Esophagus squamous epithelium (tissue), 5 donors: ENCODE measurements at places on chromosomes 2 and 18.

GRCh38 chr2:232883116-232883721, 13.2 kb downstream of the SNORC start:
- H3K4me3 ChIP-seq: no peak overlapping the region
- no peak for DNase-seq
- no peak overlapping the region for H3K27ac ChIP-seq
- no peaks in the 10 kb centered on the region for H3K27me3 ChIP-seq
- H3K4me1 ChIP-seq: peaks cover 4% of the 10 kb centered on the region
- peaks cover 3% of the 10 kb centered on the region for H3K36me3 ChIP-seq

DNA sequence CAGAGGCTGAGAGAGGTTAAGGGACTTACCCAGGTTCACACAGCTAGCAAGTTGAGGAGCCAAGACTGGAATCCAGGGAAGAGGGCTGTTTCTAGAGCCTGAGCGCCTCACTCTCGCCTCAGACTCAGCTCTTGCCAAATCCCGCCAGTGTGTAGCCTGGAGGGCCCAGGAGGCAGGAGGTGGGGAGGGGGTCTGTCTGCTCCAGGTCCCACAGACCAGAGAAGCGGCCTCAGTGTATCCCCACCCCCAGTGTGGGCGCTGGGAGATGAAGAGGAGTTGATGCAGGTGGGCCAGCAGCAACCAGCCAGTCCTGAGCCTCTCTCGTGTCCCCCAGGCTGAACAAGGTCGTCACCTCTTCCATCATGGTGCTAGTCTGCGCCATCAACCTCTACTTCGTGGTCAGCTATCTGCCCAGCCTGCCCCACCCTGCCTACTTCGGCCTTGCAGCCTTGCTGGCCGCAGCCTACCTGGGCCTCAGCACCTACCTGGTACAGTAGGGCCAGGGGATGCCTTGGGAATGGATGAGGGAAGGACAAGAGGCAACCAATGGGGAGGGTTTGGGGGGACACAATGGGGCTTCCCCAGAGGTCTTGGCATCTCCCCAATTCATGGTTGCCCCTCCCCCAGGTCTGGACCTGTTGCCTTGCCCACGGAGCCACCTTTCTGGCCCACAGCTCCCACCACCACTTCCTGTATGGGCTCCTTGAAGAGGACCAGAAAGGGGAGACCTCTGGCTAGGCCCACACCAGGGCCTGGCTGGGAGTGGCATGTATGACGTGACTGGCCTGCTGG, 5.2 kb upstream of the CTDSP1 start:
- H3K27ac ChIP-seq: no peak overlapping the region
- DNase-seq: no peak
- no peaks in the 10 kb centered on the region for H3K27me3 ChIP-seq
- H3K36me3 ChIP-seq: no peaks in the 10 kb centered on the region

- H3K4me1 ChIP-seq: no peaks in the 10 kb centered on the region
- H3K4me3 ChIP-seq: no peak overlapping the region
- no peak for DNase-seq
- H3K27ac ChIP-seq: no peak overlapping the region
- H3K36me3 ChIP-seq: no peaks in the 10 kb centered on the region
These were observed 337.1 kb downstream of the NRXN1 start for GRCh38 chr2:50694798-50695197.

GRCh38 chr2:96526615-96527285, 9.8 kb upstream of the ARID5A start:
- peaks cover 100% of the 10 kb centered on the region for H3K27me3 ChIP-seq
- H3K36me3 ChIP-seq: no peaks in the 10 kb centered on the region
- DNase-seq: no peak
- peaks cover 17% of the 10 kb centered on the region for H3K4me1 ChIP-seq
- H3K27ac ChIP-seq: peak overlapping the region; percentile 69
- peak overlapping the region; percentile 36 for H3K4me3 ChIP-seq

- H3K4me3 ChIP-seq: no peak overlapping the region
- H3K4me1 ChIP-seq: peaks cover 6% of the 10 kb centered on the region
- H3K36me3 ChIP-seq: no peaks in the 10 kb centered on the region
- H3K27me3 ChIP-seq: no peaks in the 10 kb centered on the region
- H3K27ac ChIP-seq: no peak overlapping the region
These were observed 41.6 kb downstream of the PKDCC start for GRCh38 chr2:42089340-42089925.

- no peak overlapping the region for H3K4me3 ChIP-seq
- H3K4me1 ChIP-seq: peaks cover 3% of the 10 kb centered on the region
- no peaks in the 10 kb centered on the region for H3K27me3 ChIP-seq
- no peak for DNase-seq
These were observed 186.0 kb downstream of the PLCL1 start for GRCh38 chr2:197990356-197990755.

GRCh38 chr18:10919851-10920250, 229.5 kb downstream of the PIEZO2 start:
- no peak for DNase-seq
- no peaks in the 10 kb centered on the region for H3K36me3 ChIP-seq
- no peaks in the 10 kb centered on the region for H3K27me3 ChIP-seq
- H3K4me3 ChIP-seq: no peak overlapping the region
- no peak overlapping the region for H3K27ac ChIP-seq

- H3K4me3 ChIP-seq: no peak overlapping the region
- H3K27me3 ChIP-seq: no peaks in the 10 kb centered on the region
- H3K36me3 ChIP-seq: no peaks in the 10 kb centered on the region
- DNase-seq: no peak
- no peak overlapping the region for H3K27ac ChIP-seq
These were observed 102.1 kb downstream of the LRP2 start for GRCh38 chr2:169260246-169260645.

- no peaks in the 10 kb centered on the region for H3K36me3 ChIP-seq
- H3K27ac ChIP-seq: peak within 1 kb of the TSS; percentile 80
- no peaks in the 10 kb centered on the region for H3K27me3 ChIP-seq
- peaks cover 42% of the 10 kb centered on the region for H3K4me1 ChIP-seq
- no peak for DNase-seq
- H3K4me3 ChIP-seq: peak within 1 kb of the TSS; percentile 60
These were observed at the start of gene MYO1B for GRCh38 chr2:191245046-191245868. MYO1B (plus strand) TSS chr2:191245404; CDS start chr2:191276896, 31,492 bp downstream.

DNA sequence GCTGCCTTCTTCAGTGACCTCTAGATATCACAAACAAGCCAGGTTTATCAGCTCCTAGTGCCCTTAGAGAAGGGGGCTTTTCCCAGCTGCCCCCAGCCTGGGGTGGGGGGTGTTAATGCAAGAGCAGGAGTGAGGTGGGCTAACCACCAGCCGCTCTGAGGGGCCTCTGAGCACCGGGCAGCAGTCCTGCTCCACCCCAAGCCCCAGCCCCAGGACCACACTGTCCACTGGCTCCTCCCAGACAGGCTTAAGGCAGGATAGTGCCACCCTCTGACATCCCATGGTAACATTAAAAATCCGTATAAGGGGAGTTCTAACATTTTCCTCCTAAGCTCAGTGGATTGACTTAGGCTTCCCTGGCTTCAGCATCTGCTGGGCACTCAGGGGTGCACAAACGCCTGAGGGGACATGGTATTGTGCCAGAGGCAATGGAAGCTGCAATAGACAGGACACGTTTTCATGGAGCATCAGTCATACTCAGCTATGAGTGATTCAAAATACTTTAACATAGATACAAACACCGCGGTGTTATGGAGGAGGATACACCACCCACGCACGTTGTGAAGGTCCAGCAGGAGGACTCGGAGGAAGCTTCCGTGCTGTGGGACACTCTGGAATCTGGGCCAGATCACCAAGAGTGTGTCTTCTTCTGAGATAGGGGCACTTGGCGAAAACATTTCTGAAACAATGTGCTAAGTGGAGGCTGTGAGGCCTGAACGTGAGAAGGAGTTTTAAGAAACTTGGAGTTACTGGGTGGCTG, 112.7 kb upstream of the EPC2 start:
- H3K27ac ChIP-seq: no peak overlapping the region
- H3K4me3 ChIP-seq: no peak overlapping the region

DNA sequence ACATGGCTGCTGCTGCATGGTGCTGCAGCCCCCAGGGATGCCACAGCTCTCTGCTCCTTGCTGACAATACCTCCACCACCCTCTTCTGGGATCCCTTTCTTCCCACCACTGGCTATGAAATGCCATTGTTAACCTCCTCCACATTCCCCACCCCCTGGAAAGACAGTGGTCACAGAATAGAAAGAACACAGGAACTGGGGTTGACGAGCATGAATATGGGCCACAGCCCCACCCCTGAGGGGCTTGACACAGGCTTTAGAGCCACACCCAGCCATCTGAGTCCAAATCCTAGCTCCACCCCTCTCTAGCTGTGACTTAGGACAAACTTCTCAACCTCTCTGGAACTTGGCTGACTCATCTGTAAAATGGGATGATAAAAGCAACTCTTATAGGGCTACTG, 47.3 kb downstream of the TMEM163 start:
- H3K27ac ChIP-seq: peak overlapping the region; percentile 7
- no peak overlapping the region for H3K4me3 ChIP-seq
- DNase-seq: no peak
- no peaks in the 10 kb centered on the region for H3K27me3 ChIP-seq
- H3K36me3 ChIP-seq: no peaks in the 10 kb centered on the region

DNA sequence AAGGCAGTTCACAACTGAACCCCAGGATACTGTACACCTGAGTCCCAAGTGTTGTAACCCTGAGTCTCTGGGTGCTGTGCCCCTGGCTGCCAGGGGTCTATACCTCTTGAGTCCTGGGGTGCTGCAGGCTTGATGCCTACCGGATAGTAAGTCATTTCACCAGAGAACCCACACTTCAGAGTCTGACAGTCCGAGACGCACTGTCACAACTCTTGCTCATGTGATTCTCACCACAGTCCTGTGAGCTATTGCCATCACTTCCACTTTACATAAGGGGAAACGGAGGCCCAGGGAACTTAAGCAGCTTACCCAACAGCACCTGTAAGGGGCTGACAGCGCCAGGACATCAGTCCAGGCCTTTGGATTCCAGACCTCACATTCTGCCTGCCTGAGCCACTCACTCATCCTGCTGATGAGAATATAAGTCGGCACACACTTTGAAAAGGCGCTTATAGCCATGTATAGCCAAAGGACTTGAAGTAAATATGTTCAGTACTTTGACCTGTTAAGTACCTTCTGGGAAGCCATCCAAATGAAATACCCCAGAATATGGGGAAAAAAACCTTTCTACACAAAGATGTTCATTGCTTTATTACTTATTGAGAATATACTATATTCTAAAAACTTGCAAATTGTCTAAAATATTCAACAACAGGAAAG, 180.7 kb upstream of the ID2 start:
- H3K36me3 ChIP-seq: no peaks in the 10 kb centered on the region
- peaks cover 13% of the 10 kb centered on the region for H3K4me1 ChIP-seq
- no peak overlapping the region for H3K4me3 ChIP-seq

GRCh38 chr18:25171334-25171733, 180.6 kb downstream of the ZNF521 start:
- no peaks in the 10 kb centered on the region for H3K4me1 ChIP-seq
- no peak for DNase-seq
- H3K27ac ChIP-seq: no peak overlapping the region
- H3K36me3 ChIP-seq: no peaks in the 10 kb centered on the region
- H3K27me3 ChIP-seq: no peaks in the 10 kb centered on the region

DNA sequence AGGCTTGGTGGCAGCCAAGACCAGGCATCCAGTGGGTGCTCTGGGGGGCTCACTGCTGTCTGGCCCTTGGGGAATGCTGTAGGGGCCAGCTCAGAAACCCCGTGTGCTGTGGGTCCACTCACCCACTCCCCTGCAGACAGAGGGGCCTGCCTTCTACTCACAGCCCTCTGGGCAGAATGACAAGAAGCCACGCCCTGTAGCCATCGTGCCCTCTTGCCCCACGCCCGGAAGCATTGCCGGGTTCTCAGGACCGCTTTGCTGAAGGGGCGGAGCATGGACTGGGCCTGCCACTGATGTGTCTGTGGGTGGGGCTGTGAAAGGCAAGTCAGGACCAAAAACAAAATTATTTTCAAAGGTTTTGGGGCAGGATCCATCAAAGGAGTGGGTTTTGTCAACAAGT, 27.8 kb downstream of the GLI2 start:
- H3K36me3 ChIP-seq: no peaks in the 10 kb centered on the region
- no peaks in the 10 kb centered on the region for H3K27me3 ChIP-seq
- no peak for DNase-seq
- H3K4me3 ChIP-seq: no peak overlapping the region

DNA sequence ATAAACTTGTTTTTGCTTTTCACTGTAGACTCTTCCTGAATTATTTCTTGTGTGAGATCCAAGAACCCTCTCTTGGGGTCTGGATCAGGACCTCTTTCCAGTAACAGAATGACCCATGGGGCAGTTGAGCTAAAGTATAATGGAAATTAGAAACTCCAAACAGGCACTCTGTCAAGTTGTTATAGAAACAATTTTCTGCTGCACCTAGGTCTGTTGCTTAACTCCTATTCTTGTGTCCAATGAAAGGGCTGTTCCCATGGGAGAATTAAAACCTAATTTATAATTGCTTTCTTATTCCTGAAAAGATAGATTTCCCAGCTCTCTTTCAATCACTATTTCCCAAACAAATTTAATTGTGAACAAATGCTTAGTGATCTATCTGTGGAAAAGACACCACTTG, 1341.3 kb upstream of the PIK3C3 start:
- no peak overlapping the region for H3K27ac ChIP-seq
- no peaks in the 10 kb centered on the region for H3K4me1 ChIP-seq
- H3K4me3 ChIP-seq: no peak overlapping the region
- H3K36me3 ChIP-seq: no peaks in the 10 kb centered on the region

DNA sequence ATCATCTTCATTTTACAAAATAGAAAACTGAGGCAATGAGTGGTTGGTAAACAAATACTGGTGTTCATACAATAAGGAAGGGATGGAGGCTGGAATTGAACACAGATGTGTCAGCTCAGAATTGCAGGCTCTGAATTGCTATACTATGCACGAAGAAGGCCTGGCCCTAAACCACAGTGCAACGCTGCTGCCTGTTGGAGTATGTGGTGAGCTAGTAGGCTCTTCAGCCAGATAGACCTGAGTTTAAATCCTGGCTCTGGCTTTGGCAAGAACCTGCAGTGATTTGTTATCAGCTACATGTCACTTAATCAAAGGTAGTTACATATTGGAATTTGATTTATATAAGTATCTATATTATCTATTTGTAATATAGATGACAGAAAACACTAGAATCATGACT, 1602.4 kb upstream of the CELF4 start:
- H3K27me3 ChIP-seq: no peaks in the 10 kb centered on the region
- DNase-seq: no peak
- H3K4me3 ChIP-seq: no peak overlapping the region
- no peak overlapping the region for H3K27ac ChIP-seq
- no peaks in the 10 kb centered on the region for H3K4me1 ChIP-seq
- no peaks in the 10 kb centered on the region for H3K36me3 ChIP-seq

- H3K36me3 ChIP-seq: no peaks in the 10 kb centered on the region
- H3K4me3 ChIP-seq: no peak overlapping the region
- no peaks in the 10 kb centered on the region for H3K27me3 ChIP-seq
These were observed 11.6 kb downstream of the KCNH7 start for GRCh38 chr2:162826921-162827320.

DNA sequence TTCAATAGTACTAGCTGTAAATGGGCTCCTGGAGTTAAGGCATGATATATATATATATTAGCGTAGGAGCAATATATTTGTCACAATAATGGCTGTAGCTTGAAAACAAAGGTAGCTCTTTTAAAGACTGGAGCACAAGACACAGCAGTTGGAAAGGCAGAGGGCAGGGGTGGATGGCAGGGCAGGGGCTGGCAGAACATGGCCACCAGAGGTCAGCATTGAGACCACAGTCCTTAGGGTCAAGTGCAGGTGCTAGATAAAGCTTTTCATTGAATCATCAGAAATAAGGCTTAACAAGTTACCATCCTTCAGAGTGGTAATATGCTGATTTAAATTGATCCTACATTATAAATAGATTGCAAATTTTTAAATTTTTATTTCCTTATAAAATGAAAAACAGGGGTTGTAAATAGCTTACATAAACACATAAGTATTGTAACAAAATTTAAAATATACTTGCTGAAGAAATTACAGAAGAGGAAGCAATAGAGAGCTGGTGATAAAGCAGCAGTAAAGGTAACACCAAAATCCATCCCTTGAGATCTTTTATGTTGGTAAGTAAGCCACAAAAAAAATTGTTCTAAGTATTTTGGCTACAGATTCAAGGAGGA, 161.2 kb upstream of the PIEZO2 start:
- no peak overlapping the region for H3K27ac ChIP-seq
- H3K4me1 ChIP-seq: no peaks in the 10 kb centered on the region
- H3K27me3 ChIP-seq: no peaks in the 10 kb centered on the region
- DNase-seq: no peak
- no peaks in the 10 kb centered on the region for H3K36me3 ChIP-seq
